ENCODE measurements at places on chromosomes 4 and X.

- DNase-seq = no peak
These were observed 49.5 kb downstream of the RGS12 start for GRCh38 chr4:3342182-3342854.

GRCh38 chr4:129926936-129927335 lies 831.0 kb downstream of the C4orf33 start:
- no peak for DNase-seq

DNA sequence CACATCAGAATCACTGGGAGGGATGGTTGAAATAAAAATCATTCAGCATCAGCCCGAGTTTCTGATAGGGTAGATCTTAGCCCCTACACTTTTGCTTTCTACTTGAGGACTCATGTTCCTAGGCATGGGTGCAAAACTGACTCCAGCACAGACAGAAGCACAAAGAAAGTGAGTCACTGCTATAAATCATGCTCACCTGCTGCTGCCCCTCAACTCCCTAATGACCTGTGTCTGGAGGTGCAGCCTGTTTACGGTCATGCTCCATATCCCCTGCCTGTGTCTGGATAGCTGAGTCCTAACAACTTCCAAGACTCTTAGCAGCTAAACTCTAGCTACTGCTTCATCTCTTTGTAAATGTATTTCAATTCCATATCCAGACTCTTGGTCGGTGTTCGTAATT lies 57.8 kb downstream of the ADGRA3 start:
- peak; percentile 38 for DNase-seq

DNA sequence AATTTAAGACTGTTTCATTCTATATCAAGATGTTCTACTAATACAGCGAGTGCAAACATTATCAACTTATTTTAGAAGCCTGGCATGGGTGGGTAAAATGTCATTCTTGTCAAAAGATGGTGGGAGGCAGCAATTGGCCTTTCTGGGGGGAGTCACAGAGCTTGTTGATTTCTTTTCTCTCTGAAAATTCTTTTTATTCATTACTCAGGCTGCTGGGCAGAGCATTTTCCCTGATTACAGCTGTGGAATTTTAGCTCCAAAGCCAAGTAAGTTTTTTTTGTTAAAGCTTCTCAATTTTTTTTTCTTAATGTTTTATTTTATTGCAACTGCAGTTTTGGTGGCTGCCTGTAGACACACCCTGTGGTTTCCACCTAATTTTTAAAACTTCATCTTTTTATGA lies 50.4 kb downstream of the GPC4 start:
- DNase-seq = no peak

DNA sequence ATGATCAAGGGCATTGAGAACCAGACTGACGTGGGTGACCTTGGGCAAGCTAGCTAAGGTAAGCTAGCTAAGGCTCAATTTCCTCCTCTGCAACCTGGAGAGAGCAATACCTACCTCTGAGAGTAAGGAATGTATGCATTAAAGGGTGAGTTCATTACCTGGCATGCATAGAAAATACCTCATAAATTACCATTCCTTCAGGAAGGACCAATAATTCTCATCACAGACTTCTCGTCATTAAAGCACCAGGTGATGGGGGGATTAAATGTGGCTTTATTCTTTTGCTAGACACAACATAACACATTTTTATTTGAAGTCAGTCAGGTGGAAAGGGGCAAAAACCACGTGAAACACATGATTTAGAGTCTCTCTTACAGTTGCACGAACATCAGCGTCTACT lies 21.5 kb downstream of the EGFL6 start:
- no peak for DNase-seq

DNA sequence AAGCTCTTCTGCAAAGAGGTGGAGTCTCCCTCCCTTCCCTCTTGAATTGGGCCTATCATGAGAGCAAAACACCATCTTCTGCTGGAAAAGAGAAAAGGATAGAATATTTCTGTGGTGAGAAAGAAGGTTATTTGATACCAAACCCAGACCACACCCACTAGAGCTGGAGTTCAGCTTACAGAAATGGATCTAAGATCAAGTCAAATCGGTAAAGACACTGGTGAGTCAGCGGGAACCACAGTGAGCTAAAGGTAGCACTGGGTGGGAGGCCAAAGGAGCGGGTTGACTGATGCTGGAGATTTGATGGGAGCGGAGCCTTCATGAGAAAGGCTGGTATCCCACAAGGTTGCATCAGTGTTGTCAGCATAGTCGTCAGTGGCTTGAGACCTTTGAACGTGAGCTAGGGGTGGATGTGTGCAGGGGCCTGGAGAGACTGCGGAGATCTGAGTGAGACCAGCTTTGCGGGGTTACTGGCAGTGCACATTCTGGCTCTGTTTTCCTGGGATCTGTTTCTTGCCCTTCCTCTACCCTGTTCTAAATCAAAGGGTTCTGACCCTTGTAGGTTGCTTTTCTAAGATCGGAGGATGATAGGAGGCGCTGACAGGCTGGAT lies 106.4 kb upstream of the SCOC start:
- no peak for DNase-seq

GRCh38 chr4:89158884-89159503 lies 47.7 kb downstream of the TIGD2 start:
- no peak for DNase-seq

DNA sequence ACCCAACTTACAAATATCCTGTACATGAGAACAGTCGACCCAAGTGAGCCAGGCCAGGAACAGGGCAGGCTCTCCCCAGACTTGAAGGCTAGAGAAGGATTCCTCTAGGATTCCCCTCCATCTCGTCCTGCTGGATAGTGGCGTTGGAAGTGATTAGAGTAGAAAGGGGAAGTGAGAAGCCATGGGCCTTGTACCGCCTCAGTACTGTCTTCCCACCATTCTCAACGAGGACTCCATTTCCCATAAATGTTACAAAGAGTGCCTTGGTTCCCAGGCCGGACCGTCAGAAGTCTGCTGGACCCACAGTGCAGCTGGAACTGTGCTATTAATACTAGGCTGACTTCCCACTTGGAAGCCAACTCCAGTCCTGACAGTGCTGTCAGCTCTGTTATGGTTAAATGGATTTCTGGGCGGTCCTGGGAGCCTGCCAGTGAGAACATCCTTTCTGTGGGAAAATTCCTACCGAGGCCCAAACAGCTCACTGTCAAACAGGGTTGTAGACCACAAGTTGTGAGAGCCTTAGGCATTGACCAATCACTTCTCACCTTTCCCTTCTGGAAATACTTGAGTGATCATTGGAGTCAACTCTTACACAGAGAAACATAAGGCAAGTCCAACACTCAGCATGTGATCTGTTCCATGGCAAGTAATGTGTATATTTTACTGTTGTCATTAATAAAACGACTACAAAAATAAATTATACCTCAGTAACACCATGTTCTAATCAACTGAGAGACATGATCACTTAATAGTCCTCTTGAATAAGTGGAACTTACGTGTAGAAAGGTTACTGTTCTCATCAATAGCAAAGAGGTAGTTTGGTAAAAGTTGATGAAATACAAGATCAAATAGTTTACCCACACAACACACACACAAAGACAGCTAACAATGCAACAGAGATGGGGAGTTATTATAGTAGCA lies 58.4 kb downstream of the AMELX start:
- no peak for DNase-seq

GRCh38 chr4:6424425-6424824 lies 48.0 kb downstream of the PPP2R2C start:
- DNase-seq = no peak

GRCh38 chrX:104253567-104254441 lies 929 bp downstream of the ESX1 start:
- no peak for DNase-seq

DNA sequence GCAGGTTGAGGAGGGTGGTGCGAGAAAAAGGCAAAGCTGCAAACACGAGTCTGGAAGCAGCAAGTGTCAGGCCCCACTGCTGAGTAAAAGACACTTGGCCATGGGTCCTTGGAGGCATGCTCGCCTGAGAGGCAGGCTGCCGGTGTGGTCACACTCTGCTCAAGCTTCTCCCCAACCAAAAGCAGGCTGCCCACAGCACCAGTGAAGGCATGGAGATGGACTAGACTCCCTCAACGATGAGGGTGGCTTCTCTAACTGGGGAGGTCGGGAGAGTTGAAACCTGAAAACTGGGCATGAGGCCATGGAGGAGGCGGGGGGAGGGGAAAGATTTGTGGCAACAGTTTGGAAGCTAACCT lies 86.5 kb downstream of the ATG4A start:
- DNase-seq = no peak

DNA sequence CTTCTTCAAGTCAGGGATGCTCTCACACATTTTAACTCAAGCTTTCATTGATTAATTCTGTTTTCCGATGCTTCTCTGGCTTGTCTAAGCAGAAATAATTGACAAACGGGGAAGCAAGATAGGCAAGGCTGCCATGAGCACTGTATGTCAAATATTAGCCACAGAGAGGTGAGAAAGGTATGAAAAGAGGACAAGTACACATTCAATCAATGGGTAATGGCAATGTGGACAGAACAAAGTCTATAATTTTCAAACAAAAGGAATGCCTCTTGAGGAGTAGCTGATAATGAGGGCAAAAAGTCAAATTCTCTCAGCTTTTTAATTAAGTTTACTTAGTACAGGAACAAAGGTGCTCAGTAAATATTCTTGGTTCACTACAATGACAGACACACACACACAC lies 19.6 kb downstream of the COX7B2 start:
- DNase-seq = no peak

- no peak for DNase-seq
These were observed 89.3 kb upstream of the LNX1 start for GRCh38 chr4:53680598-53680997.

DNA sequence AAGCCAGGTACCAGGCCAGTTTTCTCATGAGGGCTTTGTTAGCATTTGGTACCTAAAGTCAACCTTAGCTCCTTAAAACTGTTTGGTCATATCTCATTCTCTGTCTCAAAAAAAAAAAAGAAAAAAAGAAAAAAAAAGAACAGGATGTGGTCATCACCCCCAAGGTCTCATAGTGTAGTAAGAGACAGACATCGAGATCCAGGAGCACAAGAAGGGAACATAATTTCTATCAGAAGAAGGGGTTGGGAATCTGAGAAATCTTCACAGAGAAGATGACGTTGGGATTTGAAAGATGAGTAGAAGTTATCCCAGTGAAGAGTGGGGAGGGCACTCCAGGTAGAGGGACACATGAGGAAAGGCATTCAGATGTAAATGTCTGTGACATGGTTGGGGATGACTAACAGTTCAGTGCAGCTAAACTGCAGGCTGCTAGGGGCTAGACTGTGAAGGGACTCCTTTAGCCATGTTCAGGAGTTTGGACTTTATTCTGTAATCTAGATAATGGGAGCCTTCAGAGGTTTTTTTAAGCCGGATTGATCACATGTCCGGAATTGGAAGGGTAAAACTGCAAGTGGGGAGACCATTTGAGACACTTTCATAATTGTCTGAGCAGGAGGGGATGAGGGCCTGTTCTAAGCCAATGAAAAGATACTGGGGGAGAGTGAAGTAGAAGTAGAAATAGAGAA lies 26.9 kb upstream of the GJB1 start:
- DNase-seq = no peak

All from left renal cortex interstitium (tissue), 4 donors.